Lower leg skin (tissue), 4 donors: ENCODE measurements at places on chromosomes 16 and 17. TPM values are rescaled to one million over a fixed set of nuclear protein-coding genes. Genes with fewer than 3 reads are reported as not detected.

EPOP gene
- 1.8 TPM for total RNA-seq

- DNase-seq = no peak
Measured at GRCh38 chr17:51006601-51007000, 114.1 kb downstream of the SPAG9 start.

DNA sequence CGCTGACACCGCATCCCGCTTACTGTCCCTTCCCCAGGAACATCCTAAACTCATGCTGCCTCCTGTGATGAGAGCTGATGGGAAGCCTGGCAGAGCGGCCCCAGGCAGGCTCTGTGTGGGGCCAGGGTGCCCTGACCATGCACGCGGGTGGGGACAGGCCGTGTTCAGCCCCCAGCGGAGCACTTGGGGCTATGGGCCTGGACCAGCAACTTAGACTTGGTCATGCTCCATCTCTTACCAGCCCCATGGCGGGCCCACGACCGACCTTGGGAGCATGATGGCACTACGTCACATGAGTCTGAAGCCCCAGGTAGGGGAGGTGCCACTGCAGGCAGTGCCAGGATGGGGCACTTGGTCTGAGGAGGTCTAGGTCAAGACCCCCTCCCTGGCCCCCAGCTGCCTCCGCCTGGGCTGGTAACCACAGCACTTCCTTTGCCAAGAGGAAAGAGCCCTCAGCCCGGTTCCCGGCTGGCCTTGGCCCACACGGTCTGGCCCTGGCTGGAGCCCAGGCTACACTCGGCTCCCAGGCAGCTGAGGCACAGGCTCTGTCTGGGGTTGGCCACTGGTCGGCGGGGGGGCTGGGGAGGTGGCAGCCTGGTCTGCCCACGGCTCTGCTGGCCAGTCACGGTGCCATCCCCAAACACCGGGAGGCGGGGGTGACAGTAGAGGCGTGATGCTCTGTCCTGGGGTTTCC is 25.7 kb downstream of the BAHCC1 start:
- DNase-seq = no peak

DNA sequence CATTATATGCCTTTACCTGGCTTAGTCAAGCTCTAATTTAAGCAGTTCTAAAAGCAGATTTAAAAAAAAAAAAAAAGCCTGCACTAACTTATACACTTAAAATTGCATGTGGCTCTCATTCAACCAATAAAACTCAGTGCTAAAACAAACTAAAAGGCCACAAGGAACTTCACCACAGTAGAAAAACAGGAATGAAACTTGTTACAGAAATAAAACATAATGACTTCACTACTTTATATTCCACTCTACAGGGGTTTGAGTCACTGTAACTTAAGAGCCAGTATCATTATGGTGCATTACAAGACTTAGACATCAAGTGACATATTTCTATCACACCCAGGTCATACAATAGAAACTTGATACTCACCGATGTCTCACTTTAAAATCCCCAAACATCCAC is 11.1 kb downstream of the CA10 start:
- DNase-seq = no peak

DNA sequence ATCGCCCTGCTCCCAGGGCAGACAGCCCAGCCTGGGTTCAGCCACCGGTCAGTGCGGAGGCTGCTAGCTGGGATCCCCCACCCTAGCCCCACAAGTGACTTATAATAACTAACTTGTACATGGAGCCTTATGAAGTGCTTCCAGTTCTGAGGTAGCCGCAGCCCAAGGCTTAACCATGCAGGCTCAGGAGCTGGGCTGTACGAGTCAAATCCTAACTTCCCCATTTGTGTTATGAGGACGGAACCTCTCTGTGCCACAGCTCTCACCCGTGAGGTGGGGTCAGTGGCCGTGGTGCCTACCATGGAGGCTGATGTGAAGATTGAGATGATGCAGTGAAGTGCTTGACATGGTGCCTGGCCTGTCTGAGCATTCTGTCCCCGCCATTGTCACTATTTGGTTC is 27.8 kb upstream of the GOSR2 start:
- no peak for DNase-seq

DNA sequence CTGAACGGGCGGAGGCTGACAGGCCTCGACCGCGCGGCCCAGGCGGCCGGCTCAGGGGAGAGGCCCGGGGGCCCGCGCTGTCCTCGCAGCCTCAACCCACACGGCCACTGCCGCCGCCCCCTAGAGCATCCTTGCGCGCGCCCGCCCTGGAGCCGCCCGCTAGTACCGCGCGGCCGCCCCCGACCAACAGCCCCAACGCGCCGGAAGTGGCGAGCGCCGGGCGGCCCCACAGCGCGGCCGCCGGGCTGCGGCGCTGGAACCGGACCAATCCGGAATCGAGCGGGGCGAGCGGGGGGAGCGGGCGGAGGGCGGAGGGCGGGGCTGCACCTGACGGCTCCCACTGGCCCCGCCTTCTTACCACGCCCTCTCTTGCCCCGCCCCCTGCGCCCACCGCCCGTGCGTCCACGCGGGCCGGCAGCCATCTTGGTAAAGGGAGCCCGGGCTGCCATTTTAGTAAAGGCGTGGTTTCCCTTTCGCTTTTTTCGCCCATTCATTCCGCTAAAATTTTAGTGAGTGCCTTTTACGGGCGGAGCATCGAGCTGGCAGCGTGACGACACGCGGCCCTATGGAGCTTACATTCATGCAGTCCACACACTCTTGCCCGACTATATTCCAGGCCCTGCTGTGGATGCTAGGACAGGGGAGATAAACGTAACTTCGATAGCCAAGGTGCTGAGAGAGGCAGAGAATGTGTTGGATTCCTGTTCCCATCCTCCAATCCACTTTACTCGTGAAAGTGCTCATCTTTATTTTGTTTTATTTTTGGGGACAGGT is at the start of gene XPO6:
Gene XPO6 (minus strand): TSS at position 208 of the 774 bp plus-strand sequence. CDS start 597 bp downstream, outside the sequence.
- DNase-seq = peak; percentile 94

GRCh38 chr16:63960321-63960720 is 1161.5 kb downstream of the CDH11 start:
- DNase-seq = no peak

DNA sequence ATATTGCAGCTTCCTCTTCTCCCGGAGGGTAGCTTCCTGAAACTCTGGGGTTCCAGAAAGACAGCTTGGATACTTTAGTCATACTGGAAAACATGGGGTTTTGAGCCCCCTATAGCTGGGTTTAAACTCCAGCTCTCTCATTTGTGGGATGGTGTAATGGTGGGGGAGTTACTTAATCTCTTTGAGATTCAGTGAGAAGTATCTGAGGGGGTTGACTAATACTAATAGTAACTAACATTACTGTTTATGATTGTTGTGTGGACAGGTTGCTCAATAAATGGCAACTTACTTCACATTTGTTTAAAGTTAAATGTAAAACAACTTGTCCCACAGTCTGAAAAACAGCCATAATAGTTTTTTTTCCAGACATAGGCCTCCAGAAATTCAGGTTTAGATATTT is 5.1 kb upstream of the SUZ12 start:
- no peak for DNase-seq

SYT17 gene
- total RNA-seq = 5.4 TPM

- DNase-seq = no peak
Measured at GRCh38 chr16:17245776-17246175, 225.0 kb downstream of the XYLT1 start.

DNA sequence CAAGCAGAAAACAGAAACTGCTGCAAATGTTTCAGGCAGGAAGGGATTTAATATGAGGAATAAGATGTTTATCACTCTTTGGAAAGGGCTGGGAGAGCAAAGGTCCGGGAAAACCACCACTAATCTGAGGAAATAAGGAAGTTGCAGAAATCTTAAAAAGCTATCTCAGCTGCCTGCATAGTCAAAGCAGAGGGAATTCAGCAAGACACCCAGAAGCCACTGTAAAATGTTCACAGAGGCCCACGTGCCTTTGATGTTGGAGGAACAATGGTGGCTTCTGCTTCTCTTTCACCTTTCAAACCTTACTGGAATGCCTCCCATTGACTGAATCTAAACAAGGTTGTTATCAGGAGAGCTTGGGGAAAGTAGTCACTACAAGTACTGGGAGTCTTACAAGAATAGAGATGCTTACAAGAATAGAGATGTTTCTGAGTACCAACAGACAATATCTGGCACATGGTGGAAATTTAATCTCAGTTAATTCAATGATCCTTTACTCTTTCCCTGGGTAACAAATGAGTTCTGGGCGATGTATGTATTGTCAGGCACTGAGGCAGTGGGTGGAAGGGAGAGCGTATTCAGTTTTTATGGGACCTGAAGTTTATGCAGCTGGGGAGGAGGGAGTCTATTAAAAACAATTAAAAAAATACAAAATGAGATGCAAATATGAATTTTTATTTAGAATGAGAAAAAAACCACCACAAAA is 56.1 kb upstream of the MED13 start:
- DNase-seq = peak; percentile 3

- DNase-seq = peak; percentile 92
Measured at GRCh38 chr16:67528222-67528869, at the start of gene RIPOR1. Gene RIPOR1, plus strand, starts transcription at chr16:67528829. Its CDS starts 9,618 bp downstream, at chr16:67538447.

PCTP gene
- total RNA-seq = 5.5 TPM
